ENCODE measurements at places on chromosomes 5 and 9.
A peak's percentile ranks its signal among the peaks of the same experiment; 100 is the strongest.

- DNase-seq: no peak
These were observed 62.9 kb downstream of the SLC28A3 start for GRCh38 chr9:84277646-84278045.

GRCh38 chr9:2655411-2655901 is 33.9 kb downstream of the VLDLR start:
- DNase-seq: peak; percentile 18

DNA sequence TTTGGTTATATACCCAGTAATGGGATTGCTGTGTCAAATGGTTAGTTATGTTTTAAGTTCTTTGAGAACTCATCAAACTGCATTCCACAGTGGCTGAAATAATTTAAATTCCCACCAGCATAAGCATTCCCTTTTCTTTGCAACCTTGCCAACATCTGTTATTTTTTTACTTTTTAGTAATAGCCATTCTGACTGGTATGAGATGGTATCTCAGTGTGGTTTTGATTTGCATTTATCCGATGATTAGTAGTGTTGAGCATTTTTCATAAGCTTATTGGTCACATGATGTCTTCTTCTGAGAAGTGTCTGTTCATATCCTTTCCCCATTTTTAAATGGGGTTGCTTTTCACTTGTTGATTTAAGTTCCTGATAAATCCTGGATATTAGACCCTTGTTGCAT is 435.7 kb upstream of the RIOK2 start:
- no peak for DNase-seq

DNA sequence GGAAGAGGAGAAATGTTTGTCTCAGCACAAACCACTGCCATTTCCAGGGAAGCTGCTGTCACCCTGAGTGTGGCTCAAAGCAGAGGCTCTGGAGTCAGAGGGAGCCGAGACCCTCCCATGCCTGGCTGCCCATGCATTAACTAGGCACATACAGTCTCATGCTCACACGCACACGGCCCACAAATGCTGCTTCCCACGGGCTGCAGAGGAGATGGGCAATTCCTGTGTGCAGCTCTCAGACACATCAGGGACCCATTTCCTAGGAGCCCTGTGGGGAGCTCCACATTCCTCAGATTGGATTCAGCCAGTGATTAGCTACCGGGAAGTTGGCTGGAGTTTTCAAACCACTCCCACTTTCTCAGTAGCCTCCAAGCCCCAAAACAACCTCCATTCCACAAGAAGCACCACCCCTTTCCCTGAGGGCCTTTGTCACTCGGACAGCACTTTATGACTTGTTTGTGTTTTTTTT is 9.1 kb upstream of the PTGES start:
- no peak for DNase-seq

DNA sequence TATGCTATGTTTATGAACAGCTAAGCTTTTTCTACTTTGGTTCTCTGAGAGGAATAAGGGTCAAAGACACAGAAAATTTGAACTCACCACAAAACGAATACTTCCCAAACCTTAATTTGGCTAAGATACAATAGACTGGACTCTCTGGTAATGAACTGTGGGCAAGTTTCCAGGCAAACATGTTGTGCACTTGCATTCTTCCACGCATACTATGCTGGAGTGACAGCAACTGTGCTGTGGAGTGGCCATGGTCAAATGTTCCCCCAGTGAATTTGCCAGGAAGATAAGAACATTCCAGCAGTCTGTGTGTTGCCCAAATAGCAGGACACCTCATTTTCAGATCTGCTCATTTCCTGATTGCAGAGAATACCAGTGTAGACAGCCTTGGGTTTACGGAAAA is 275.3 kb upstream of the IL12B start:
- DNase-seq: no peak

- no peak for DNase-seq
These were observed 33.0 kb downstream of the NR3C1 start for GRCh38 chr5:143370440-143370839.

DNA sequence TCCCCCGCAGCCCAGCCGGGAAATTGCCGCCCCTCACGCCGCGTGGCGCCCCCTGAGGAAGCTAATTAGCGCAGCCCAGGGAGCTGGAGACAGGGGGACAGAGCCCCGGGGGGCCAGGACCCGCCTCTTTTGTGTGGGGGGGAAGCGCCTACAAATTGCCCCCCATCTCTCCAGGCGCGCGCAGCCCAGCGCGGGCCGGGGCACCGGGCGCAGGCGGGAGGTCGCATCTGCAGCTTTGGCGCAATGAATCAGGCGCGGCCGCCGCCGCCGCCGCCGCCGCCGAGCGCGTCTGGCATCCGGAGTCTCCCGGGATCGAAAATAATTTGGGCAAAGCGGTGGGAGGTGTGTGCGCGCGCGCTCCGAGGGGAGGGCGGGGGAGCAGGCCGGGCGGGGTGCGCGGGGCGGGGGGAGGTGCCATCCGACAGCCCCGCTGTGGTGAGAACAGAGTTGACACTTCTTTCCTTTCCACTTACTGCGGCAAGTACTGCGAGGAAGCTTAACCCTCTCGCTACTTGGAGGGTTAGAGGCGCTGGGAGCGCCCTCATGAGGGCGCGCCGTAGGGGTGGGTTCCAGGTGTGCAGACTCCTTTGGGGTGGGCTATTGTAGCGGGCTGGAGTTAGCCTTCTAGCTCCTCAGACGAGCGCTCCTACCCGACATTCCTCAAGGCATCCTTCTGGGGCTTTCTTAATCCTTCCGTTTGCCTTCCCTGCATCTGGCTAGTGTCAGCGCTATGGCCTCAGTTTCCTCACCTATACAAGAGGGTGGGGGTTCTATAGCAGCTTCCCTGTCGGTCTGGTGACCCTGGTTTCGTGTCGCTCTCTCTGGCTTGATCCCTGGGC is 63.1 kb downstream of the CXXC5 start:
- peak; percentile 43 for DNase-seq

DNA sequence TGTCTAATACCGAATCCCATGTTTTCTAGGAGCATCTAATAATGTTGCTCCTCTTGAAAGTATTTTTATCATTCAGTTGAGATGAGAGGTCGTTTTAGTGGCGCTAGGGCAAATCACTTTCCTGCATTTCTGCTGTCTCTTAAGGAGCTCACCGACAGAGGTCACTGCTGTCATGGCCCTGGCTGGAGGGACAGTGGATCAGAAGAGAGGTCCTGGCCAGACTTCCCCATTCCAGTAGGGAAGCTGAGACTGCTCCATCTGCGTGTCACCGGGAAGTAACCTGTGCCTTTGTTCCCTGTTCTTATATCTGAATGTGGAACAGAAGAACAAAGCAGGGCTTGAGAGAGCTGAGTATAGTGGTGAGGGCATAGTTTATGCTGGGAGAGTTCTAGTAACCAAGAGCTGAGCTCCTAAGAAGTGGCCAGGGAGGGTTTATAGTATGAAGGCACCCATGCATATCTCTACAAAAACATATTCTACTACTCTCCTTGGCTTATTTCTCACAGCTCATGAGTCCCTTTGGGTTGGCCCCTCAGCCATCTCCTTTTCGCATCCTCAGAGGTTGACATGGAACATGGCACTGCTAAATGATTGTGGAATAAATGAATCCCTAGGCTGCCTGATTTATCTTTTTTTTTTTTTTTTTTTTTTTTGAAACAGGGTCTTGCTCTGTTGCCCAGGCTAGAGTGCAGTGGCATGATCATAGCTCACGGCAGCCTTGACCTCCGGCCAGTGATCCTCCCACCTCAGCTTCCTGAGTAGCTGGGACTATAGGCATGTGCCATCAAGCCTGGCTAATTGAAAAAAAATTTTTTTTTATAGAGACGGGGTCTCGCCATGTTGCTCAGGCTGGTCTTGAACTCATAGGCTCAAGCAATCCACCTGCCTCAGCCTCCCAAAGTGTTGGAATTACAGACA is 27.2 kb downstream of the ATP6V0E1 start:
- DNase-seq: no peak

- no peak for DNase-seq
These were observed 210.1 kb downstream of the ZNF608 start for GRCh38 chr5:124536333-124536732.

DNA sequence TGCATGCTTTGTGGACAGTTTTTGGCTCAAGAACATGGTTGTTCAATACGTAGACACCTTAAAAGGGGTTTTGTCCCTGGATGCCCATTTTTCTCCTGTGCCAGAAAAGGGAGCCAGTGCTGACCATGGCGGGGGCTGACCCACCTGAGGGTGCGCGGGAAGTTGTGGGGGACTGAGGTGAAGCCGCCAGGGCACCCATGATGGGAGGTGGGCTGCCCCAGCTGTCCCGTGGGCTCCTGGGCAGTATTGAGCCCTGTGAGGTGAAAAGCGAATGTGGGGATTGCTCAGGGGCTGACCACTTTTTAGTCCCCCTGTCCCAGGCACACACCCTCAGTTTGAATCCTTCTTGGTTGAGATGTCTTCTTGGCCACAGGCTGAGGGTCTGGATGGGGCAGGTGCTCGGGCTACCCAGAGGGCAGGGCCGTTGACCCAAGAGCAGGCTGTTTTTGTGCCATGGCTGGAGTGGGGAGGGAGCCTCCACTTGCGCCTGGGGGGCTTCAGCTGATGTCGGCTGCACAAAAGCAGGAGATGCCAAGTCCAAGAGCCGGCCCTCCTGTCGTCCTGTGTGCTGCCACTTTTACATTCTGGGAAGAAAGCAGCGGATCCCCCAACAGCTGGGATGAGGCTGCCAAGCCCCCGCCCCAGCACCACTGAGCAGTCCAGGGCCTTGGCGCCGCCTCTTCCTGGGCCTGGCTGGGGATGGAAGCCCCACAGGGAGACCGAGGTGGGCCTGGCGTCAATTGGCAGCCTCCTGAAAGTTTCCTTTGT is 120.1 kb downstream of the WNK2 start:
- no peak for DNase-seq

DNA sequence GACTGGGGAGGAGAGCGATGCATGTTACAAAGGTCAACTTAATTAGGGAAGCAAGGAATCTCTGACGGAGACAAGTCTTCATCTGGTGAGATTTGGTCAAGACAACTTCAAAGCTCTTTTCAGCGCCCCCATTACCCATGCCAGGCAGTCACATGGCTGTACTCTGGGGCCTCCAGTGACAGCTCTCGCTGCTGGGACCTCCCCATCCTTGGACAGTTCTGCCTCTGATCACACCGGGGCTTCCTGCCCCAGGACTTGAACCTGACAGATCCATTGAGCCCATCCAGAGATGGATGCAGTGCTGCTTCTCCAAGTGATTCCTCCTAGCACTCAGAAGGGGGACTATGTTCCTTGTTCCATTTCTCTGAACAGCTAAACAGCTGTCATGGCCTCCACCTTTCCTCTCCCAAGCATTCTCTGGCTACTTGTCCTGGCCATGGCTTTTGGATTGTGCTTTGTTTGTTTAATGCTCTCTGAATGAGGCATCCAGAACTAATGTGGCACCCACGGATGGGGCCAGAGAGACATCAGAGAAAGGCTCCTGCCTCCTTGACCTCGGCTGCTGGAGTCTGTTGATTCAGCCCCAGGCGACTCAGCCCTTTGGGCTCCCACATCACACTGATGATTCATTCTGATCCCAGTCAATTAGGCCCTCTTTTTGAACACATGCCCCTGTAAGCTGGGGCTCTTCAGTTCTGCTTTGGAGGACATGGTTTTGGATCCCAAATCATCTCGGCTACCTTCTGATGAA is 122.1 kb upstream of the ADAMTS16 start:
- DNase-seq: no peak

DNA sequence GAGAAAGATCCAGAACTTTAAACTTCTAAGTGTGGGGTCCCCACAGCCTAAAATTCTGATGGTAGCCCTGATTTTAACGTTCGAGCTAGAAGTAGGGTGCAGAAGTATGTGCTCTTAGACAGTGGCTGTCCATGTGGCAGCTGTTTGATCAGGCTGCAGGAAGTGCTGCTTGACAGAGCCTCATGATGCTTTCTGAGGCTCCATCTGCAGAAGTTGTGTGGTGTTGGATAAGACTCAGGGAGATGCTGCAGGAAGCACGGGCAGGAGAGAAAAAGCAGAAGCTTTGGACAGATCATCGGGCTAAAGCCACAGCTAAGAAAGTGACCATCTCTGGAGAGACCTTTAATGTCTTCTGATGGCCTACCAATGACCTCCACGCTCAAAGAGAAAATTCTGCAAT is 8.1 kb downstream of the MTMR12 start:
- DNase-seq: no peak

GRCh38 chr5:172848419-172848818 is 14.4 kb downstream of the ERGIC1 start:
- no peak for DNase-seq

- no peak for DNase-seq
These were observed 86.2 kb downstream of the FEM1C start for GRCh38 chr5:115458416-115458815.
